ENCODE measurements at places on chromosomes 12 and 14. TPM values are rescaled to one million over a fixed set of nuclear protein-coding genes. Genes with fewer than 3 reads are reported as not detected.
A peak's percentile ranks its signal among the peaks of the same experiment; 100 is the strongest.

DNA sequence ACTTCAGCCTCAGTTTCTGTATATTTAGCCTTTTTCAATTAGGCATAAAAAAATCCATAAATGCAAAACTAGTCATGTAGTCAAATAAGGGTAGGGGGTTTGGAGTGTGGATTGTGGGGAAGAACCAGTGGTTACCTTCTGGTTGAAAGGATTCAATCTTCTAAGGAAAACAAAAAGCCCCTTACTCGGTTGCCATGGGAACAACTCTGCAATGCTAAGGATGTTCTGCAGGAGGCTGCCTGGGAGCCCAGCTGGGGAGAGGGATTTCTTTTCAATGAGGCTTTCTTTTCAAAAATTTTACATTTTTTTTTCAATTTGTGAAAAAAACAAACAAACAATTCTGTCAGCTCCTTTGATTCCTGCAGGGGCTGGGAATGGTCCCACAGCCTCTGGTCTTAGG, 67.2 kb downstream of the SLC8A3 start:
- H3K27me3 ChIP-seq: peaks cover 21% of the 10 kb centered on the region
- H3K4me3 ChIP-seq: no peak overlapping the region
- DNase-seq: no peak
- H3K27ac ChIP-seq: no peak overlapping the region
- H3K4me1 ChIP-seq: no peaks in the 10 kb centered on the region
- no peaks in the 10 kb centered on the region for H3K36me3 ChIP-seq

DNA sequence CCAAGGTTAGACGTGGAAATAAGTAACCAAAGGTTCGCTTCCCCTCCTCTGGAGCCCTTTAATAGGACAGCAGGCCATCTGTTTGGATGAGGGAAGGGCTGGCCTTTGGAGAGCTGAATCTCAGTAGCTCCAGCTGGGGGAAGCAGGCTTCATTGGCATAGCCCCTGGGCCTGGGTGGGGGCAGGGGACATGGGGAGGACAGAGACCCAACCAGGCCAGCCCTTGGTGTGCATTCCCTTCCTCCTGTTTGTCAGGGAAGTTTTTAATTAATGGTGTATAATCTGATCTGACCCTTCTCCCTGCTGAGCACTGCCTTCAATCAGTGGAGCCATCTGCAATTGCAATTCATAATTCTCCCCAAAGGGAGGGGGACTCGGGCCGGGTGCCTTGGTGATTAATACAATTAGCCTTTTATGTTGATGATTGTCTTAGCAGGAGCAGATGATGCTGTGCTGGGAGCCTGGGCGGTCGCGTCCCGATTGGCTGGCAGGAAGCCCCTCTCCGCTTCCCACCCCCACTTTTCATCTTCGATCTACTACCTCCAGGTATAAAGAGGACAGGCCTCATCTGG, 6.4 kb downstream of the AQP6 start:
- no peak overlapping the region for H3K27ac ChIP-seq
- peaks cover 5% of the 10 kb centered on the region for H3K4me1 ChIP-seq
- H3K27me3 ChIP-seq: no peaks in the 10 kb centered on the region
- no peak for DNase-seq
- no peaks in the 10 kb centered on the region for H3K36me3 ChIP-seq
- H3K4me3 ChIP-seq: no peak overlapping the region

- no peaks in the 10 kb centered on the region for H3K27me3 ChIP-seq
- H3K27ac ChIP-seq: no peak overlapping the region
- DNase-seq: no peak
- H3K4me3 ChIP-seq: no peak overlapping the region
- H3K36me3 ChIP-seq: no peaks in the 10 kb centered on the region
These were observed 203.1 kb downstream of the KIF21A start for GRCh38 chr12:39239490-39240486.

DNA sequence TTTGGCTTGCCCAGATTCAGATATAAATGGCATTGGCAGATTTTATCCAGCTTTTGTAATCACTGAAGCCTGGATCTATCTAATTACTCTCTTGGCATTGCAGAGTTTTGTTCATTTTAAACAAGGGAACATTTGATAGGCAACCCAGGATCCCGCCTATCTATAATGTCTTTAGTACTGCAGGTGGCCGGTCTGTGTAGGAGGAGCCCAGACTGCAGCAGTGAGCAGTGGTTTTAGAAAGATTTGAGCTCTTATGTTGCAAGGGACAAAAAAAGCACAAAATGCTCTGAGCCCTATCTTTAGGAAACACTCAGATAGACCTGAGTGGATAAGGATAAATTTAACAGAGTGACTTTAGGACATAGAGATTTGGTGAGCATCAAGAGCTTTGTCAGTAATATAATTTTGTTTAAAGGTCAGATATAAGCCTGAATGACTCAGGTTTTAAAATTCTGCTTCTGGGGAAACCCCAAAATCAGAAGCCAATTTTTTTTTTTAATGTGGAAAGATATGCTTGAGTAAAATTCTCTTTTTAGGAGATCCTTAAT, 165.5 kb downstream of the SLC5A8 start:
- no peak overlapping the region for H3K4me3 ChIP-seq
- DNase-seq: no peak
- no peaks in the 10 kb centered on the region for H3K36me3 ChIP-seq
- H3K27ac ChIP-seq: no peak overlapping the region
- H3K27me3 ChIP-seq: no peaks in the 10 kb centered on the region

GRCh38 chr12:120231316-120232011, 30.6 kb upstream of the RPLP0 start:
- DNase-seq: peak; percentile 84
- H3K4me1 ChIP-seq: peaks cover 86% of the 10 kb centered on the region
- H3K36me3 ChIP-seq: no peaks in the 10 kb centered on the region
- H3K4me3 ChIP-seq: peak overlapping the region; percentile 87
- no peaks in the 10 kb centered on the region for H3K27me3 ChIP-seq

- DNase-seq: no peak
- H3K36me3 ChIP-seq: no peaks in the 10 kb centered on the region
- peaks cover 5% of the 10 kb centered on the region for H3K27me3 ChIP-seq
- no peak overlapping the region for H3K4me3 ChIP-seq
- no peaks in the 10 kb centered on the region for H3K4me1 ChIP-seq
These were observed 91.7 kb downstream of the NPAS3 start for GRCh38 chr14:33030386-33030785.

DNA sequence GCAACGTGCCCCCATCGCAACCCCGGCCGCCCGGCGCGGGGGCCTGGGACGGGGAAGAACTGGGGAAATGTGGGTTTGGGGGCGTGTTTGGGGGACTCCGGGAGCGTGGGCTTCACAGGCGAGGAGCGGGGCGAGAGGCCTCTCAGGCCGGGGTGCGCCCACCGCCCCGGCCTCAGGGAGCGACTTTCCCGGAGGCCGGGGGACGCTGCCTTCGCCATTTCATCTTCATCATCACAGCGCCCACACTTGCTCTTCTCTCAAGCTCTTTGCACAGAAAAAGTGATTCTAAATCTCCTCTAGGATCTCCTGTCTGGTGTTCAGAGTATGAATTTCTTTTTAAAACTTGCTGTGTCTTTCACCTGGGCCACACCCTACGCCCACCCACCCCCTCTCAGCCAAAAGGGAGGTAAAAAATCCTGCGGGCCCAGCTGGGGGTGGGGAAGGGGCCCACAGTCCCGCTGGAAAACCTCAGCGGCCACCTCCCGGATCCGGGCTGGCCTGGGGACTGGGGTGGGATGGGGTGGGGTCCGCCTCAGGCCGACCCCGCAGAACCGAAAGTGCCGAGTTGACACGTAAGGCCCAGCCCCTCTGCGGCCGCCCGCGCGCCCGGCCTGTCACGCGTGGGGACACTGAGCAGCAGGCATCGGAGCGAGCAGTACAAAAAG, 7.4 kb downstream of the CDKN1B start:
- peak overlapping the region; percentile 92 for H3K27ac ChIP-seq
- H3K4me1 ChIP-seq: peaks cover 51% of the 10 kb centered on the region
- H3K27me3 ChIP-seq: no peaks in the 10 kb centered on the region
- peak overlapping the region; percentile 96 for H3K4me3 ChIP-seq
- peak; percentile 48 for DNase-seq

DNA sequence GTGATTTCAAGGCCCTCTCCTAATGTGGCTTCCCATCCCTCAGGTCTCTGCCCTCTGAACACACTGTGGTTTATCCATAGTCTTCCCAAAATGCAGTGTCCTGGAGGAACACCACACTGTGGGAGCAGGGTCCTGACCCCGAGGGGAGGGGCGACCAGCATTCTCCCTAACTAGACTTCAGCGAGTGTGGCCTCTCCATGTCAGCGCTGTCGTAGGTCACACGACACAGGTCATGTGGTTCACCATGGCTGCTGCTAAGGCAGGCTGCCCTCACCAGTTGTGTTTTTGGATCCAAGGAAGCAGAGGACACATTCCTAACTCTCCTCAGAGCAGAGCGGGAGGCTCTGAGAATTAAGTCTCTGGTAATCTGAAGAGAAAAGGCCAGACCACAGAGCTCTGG, 50.5 kb downstream of the SSH1 start:
- H3K27me3 ChIP-seq: no peaks in the 10 kb centered on the region
- H3K27ac ChIP-seq: peak overlapping the region; percentile 33
- no peak for DNase-seq
- H3K4me3 ChIP-seq: no peak overlapping the region
- peaks cover 9% of the 10 kb centered on the region for H3K4me1 ChIP-seq

- H3K27me3 ChIP-seq: no peaks in the 10 kb centered on the region
- no peaks in the 10 kb centered on the region for H3K36me3 ChIP-seq
- DNase-seq: no peak
These were observed 106.1 kb downstream of the RIMBP2 start for GRCh38 chr12:130609966-130610365.

DNA sequence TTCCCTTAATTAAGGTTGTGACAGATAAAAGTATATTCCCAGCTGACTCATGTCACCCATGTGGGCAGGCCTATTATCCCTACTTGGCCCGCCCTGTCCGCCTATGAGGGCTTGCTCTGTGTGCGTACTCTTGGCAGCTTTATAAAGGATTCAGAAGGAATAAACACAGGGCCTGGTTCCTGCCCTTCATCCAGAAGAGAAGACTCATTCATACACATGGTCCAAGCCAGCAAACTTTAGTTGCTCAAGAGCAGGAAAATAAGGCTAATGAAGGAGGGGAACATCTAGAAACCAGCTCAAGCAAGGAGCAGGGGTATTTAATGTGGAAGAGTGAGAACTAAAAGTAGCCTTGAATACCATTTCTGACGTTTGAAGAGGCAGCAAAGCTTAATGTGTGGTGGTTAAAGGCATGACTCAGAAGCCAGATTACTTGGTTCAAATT, 141.9 kb downstream of the CRADD start:
- H3K27ac ChIP-seq: no peak overlapping the region
- peaks cover 21% of the 10 kb centered on the region for H3K4me1 ChIP-seq
- H3K36me3 ChIP-seq: no peaks in the 10 kb centered on the region
- no peak overlapping the region for H3K4me3 ChIP-seq

DNA sequence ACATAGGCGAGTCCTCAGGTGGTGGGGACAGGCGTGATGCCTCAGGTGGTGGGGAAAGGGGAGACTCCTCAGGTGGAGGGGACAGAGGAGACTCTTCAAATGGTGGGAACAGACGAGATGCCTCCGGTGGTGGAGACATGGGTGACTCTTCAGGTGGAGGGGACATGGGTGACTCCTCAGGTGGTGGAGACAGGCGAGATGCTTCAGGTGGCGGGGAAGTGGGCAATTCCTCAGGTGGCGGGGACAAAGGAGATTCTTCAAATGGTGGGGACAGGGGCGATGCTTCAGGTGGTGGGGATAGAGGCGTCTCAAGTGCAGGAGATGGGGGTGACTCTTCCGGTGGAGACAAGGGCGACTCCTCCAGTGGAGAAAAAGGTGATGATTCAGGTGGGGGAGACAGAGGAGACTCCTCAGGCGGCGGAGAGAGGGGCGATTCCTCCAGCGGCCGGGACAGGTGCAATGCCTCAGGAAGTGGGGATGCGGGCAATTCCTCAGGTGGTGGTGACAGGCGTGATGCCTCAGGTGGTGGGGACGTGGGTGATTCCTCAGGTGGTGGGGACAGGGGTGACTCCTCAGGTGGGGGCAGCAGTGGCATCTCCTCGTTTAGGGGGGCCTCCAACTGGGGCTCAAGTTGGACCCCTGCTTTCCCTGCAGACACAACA, 8.7 kb downstream of the KMT2D start:
- H3K36me3 ChIP-seq: peaks cover 21% of the 10 kb centered on the region
- no peak for DNase-seq
- no peak overlapping the region for H3K4me3 ChIP-seq
- no peak overlapping the region for H3K27ac ChIP-seq
- H3K27me3 ChIP-seq: no peaks in the 10 kb centered on the region

GRCh38 chr12:50984586-50985298, 32.4 kb downstream of the HIGD1C start:
- H3K36me3 ChIP-seq: peaks cover 11% of the 10 kb centered on the region
- H3K4me3 ChIP-seq: no peak overlapping the region
- no peak for DNase-seq
- H3K27me3 ChIP-seq: no peaks in the 10 kb centered on the region
- H3K27ac ChIP-seq: peak overlapping the region; percentile 79

DNA sequence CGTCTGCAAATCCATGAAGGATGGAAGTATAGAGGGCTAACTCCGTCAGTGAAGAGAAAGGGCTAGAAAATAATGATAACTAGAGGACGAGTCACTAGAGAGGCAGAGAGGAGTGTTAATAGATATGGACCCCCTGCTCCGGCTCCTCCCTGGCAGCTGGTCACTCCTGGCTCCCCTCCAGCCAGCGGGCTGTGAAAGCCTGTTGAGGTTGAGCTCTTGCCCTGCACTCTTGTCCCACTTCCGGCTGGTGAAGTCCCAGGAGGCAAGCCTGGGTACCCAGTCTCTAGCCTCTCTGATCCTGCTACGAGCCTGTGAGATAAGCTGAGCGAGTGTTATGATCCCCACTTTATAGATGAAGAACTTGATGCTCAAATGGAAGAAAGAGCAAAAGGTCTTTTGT, 90.3 kb downstream of the RFX4 start:
- no peak overlapping the region for H3K4me3 ChIP-seq
- DNase-seq: no peak
- H3K36me3 ChIP-seq: no peaks in the 10 kb centered on the region
- H3K27me3 ChIP-seq: peaks cover 28% of the 10 kb centered on the region
- no peak overlapping the region for H3K27ac ChIP-seq

DNA sequence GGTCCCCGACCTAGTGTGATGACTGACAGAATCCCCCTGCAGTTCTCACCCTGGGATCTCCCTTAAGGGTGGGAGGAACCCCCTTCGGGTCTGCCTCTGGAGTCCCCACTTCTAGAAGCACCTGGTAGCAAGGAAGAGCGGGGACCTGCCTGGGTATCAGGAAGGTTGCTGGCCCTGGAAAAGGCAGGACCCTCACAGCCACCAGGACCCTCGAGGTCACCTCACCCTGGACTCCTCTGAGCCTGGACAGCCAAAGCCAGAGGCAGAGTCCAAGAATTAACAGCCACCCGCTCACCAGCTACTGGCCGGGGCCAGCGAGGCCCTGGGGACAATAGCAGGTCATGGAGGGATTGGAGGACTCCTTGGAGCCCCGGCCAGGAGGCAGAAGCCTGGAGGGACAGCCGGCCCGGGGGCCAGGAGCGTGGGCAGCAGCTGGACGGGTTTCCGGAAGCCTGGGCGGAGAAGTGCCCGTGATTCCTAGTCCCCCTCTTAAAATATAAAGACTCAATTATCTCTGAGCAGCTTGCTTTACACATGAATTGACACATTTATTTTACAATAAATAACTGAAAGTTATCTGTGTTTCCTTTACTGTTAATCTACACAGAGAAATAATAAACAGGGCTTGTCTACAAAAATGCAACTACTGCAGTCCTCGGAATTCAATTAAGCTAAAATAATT, 17.5 kb downstream of the BCL11B start:
- peaks cover 10% of the 10 kb centered on the region for H3K36me3 ChIP-seq
- no peak for DNase-seq
- H3K4me3 ChIP-seq: peak overlapping the region; percentile 90
- peak overlapping the region; percentile 99 for H3K27ac ChIP-seq

Gene PRR4
- 3.0 TPM for total RNA-seq

Gene GYS2
- not detected for total RNA-seq

Gene TNFAIP2
- total RNA-seq: 8.8 TPM

Gene IL23A
- total RNA-seq: 79.5 TPM

Gene MGAT4C
- not detected for total RNA-seq

Gene RCOR1
- total RNA-seq: 19.5 TPM

Gene CDCA3
- 67.7 TPM for total RNA-seq

Gene GLI1
- 1.3 TPM for total RNA-seq
